ENCODE measurements at places on chromosomes 12 and 14.

- DNase-seq: no peak
Measured at GRCh38 chr14:68599896-68600610, 192.8 kb downstream of the ZFP36L1 start.

- DNase-seq: peak; percentile 10
Measured at GRCh38 chr12:102120886-102121285, 903 bp downstream of the PARPBP start.

DNA sequence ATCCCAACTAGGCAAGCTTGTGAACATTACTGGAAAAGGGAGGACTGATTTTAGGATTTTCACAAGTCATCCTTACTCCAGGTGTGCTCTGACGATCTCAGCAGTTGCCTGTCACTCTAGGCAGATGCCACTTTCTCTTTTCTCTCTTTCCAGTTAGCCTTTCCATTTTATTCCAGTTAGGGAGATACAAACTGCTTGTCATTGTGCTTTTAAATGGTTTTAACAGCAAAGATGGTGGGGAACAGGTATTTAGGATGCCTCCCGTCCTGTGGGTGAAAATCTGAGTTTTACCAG lies 1.2 kb downstream of the PA2G4 start:
- no peak for DNase-seq

GRCh38 chr12:111471236-111471635 lies 65.5 kb downstream of the SH2B3 start:
- no peak for DNase-seq

GRCh38 chr12:4809013-4809448 lies 88.8 kb downstream of the GALNT8 start:
- DNase-seq: no peak

DNA sequence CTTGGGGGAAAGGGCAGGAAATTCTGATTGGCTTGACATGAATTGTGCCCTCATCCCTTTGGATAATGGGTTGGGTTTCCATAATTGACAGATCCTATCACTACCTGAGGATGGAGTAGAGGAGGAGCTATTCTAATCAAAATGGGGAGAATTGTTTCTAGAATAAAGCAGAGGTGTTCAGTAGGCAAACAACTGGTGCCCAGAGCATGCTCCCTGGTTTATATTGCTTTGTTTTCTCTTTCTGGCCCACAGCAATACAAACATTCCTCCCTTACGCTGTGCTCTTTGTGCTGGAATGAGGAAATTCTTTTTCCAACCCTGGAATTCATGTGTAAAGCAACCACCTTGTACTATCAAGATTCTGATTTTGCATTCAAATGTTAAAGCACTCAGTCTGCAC lies 147.4 kb downstream of the RASSF9 start:
- DNase-seq: no peak

GRCh38 chr12:64691227-64691794 lies 67.9 kb downstream of the GNS start:
- no peak for DNase-seq
